ENCODE measurements at places on chromosomes 5 and 9. TPM values are rescaled to one million over a fixed set of nuclear protein-coding genes. Genes with fewer than 3 reads are reported as not detected.

- no peak for DNase-seq
These were observed 279.6 kb downstream of the ARRDC3 start for GRCh38 chr5:91103353-91104061.

DNA sequence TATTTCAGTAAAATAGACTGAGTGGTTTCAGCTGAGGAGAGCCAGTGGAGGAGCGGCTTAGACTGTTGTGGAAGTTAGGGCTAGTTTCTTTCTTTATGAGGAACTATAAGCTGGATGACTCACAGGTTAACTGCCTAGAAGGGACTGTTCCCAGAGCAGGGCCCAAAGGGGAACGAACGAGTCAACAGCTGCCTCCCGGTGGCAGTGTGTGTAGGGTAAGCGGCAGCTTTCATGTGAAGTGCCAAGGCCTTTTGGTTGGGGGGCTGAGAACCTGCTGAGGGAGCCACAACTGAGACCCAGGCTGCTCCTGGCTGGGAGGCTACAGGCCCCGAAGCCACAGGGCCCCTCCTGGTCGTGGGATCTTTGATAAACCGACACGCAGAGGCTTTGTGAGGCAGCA lies 7.0 kb downstream of the SQSTM1 start:
- no peak for DNase-seq

- DNase-seq = no peak
These were observed 705.4 kb upstream of the RIOK2 start for GRCh38 chr5:97888439-97888838.

- no peak for DNase-seq
These were observed 47.1 kb downstream of the SEMA5A start for GRCh38 chr5:9498541-9499497.

DNA sequence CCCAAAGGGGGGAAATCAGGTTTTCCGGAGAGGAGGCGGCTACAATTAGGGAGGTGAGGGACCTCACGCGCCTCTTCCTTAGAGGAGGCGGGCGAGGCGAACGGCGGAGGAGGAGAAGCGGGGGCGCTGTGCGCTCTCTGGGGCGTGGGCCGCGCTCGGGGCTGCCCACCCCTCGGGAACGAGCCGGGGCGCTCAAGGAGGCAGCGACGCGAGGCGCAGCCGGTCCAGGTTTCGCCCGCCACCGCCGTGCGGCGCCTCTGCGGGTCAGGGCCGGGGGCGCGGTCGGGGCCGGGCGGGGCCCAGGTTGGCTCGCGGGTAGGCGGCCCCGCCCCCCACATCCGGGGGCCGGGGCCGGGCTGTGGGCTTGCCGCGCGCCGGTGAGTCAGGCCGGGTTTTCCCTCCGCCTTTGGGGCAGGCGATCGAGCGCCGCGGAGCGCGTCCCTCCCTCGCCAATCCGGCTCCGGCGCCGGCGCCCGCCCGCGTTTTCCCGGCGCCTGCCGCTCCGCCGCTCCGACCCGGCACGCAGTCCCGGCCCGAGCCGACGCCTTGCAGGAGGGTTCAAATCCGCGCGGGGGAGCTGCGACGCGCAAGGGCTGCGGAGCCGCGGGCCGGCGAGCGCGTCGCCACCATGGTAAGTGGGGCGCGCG lies at the start of gene N4BP3:
Gene N4BP3 (plus strand): TSS at position 392 of the 647 bp plus-strand sequence. CDS start 6,052 bp downstream, outside the sequence.
- peak; percentile 78 for DNase-seq

GRCh38 chr9:73270967-73271721 lies 119.5 kb downstream of the ANXA1 start:
- no peak for DNase-seq

- no peak for DNase-seq
These were observed 37.7 kb downstream of the TSSK1B start for GRCh38 chr5:113397046-113397445.

The EGFLAM gene
- total RNA-seq = 0.69 TPM

The IL7R gene
- total RNA-seq = not detected

Measured in progenitor cell of endocrine pancreas (in vitro differentiated cells).